Activated naive CD4-positive, alpha-beta T cell treated with anti-CD3 and anti-CD28 coated beads for 36 hours (primary cell): ENCODE measurements at places on chromosomes 13 and 19.

- no peak for DNase-seq
Observed at GRCh38 chr19:33325920-33326319, 23.6 kb upstream of the CEBPA start.

DNA sequence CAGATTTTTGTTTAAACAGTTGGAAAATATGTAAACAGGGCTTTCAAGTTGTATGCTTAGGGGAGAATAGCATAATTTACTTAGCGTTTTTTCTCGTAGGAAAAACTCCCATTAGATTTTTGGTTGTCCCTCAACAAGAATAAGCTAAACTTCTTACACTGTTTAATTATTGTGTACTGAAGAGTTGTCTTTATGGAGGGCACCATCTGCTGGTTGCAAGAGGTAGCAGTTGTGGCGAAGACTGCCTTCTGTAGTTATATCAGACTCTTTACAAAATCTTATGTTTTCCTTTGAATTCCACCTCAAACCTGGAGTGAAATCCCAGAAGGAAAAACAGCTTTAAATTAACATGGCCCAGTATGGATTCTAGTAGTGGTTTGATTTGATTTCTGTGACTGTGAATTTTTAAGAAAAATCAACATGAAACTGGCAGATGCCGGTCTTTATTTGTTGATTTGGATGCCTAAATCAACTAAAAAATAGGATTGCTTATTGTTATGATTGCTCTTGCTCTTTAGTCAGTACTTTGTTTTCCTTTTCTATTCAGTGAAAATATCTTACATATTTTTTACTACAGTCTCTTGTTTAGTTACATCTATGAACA lies 53.4 kb downstream of the PDS5B start:
- DNase-seq = peak; percentile 64

DNA sequence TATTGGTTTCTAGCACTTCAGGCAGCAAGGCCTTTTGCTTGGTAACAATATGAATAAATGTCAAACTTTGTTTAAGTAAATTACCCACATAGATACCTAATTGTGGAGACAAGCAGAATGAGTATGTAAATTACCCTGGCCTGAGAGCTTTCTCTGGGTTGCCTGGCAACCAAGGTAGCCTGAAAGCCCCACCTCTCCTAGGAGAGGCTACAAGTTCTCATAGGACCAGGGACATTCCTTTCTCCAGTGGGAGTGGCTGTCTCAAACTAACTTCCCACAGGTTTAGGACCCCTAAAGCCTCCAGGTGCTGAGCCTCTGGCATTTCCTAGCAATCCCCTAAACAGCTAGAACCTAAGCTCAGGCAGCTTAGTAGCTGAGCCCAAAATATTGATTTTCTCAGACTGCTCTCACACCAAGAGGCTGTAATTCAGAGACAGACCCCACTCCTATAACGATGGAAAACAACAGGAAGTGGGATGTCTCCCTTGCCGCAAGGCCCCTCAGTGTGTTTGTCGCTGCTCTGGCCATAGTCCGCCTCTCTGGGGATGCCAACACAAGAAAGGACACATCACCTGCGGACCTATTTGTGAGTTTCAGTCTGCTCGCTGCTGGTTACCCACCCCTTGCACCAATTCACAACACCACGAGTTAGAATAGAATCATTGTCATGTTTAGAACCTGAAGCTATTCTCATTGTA lies 207.3 kb downstream of the DLEU7 start:
- no peak for DNase-seq

DNA sequence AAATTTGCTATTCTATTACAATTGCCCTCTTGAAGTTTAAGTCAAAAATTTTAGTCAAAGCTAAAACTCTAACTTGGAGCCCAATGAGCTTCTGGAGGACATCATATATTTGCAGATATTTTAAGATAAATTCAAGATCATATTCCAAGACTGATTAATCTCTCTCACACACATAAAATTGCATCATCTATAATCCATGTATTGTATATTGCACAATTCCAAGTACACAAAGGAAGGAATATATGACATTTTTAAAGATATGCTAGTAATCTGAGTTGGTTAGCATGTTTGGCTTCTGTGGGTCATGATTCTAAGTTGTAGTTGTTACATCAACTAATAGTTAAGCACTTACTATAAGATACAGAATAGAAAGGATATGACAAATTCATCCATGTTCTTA lies 53.3 kb downstream of the KCNRG start:
- DNase-seq = no peak

GRCh38 chr19:17214508-17215126 lies 540 bp upstream of the USE1 start:
- no peak for DNase-seq

DNA sequence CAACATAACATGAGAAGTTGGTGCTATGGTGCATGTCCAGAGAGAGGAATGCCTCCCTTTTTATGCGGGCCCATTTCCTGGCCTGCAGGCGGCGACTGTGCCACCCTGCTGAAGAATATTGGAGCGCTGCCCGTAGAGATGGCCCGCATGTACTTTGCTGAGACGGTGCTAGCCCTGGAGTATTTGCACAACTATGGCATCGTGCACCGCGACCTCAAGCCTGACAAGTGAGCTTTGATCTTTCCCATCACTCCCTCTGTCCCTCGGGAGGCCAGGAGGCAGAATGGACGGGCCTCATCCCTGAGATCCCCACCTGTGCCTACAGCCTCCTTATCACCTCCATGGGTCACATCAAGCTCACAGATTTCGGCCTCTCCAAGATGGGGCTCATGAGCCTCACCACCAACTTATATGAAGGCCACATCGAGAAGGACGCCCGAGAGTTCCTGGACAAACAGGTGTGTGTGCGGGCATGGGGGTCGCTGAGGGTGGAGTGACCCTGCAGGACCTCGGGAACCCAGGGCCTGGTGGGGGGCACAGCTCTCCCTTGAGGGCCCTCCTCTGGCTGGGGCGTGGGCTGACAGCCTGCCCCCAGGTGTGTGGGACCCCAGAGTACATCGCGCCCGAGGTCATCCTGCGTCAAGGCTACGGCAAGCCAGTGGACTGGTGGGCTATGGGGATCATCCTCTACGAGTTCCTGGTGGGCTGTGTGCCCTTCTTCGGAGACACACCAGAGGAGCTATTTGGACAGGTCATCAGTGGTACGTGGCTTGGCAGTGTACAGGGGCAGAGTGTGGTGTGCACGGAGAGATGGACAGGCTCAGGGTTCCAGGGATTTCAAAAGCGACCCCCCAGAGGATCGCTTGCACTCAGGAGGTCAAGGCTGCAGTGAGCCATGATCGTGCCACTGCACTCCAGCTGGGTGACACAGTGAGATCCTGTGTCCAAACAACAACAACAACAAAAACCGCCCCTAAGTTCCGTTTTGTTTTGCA lies 16.2 kb downstream of the DNASE2 start:
- DNase-seq = no peak

DNA sequence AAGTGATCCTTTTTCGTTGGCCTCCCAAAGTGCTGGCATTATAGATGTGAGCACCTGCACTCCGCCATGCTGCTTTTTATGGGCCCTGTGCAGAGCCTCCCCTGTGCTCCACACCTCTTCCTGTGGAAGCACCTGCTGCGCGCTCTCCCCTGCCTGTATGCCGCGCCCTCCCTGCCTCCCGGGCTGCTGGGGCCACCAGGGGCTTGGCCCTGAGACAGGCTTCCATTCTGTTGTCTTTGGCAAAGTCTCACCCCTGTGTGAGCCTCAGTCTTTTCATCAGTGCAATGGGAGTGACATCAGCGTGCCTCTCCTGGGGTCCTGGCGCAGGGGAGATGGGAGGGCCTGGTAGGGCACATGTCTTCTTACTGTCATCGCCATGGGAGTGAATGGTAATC lies 1.3 kb downstream of the FAM174C start:
- peak; percentile 39 for DNase-seq
